ENCODE measurements at places on chromosomes 5 and 9. TPM values are rescaled to one million over a fixed set of nuclear protein-coding genes. Genes with fewer than 3 reads are reported as not detected.

- no peak for DNase-seq
These were observed 23.4 kb upstream of the CREBRF start for GRCh38 chr5:173032730-173033129.

DNA sequence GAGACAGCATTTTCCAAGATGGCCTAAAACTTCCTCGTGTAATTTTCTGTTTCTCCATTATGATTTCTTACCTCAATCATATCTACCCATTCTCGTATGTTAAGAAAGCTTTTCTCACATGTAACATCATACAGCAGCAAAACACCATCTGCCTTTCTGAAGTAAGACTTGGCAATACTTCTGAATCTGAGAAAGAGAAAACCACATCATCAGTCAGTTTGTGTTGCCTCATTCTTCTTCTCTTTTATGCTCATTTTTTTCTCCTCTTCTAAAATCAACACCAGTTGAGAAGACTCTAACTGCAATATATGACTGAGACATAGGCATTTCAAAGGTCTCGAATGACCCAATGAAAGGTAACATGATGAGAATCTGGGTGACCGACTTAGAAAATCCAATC lies 66.0 kb downstream of the RASEF start:
- DNase-seq: no peak

DNA sequence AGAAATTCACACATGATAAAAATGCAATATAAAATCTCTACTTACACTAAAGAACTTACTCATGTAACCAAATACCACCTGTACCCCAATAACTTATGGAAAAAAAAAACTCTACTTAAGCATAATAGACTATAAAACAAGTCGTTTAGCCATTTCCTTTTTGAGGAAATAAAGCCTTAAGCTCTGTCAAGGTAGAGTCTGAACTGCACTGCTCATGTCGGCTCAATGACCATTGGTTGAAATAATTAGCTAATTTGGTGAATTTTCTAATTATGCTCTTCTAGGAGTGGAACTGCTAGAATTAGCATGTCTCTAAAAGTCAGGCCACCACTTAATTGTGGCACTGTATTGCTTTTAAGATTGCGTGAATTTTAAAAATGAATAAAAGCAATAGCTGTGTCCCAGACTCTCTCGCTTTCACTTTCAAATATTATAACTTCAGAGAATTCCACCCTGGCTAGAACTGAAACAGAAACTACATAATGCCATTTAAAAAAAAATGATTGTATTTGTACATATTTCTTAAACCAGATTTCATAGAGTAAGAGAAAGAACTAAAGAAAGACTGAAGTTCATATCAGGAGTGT lies 113.0 kb upstream of the PCA3 start:
- DNase-seq: no peak

DNA sequence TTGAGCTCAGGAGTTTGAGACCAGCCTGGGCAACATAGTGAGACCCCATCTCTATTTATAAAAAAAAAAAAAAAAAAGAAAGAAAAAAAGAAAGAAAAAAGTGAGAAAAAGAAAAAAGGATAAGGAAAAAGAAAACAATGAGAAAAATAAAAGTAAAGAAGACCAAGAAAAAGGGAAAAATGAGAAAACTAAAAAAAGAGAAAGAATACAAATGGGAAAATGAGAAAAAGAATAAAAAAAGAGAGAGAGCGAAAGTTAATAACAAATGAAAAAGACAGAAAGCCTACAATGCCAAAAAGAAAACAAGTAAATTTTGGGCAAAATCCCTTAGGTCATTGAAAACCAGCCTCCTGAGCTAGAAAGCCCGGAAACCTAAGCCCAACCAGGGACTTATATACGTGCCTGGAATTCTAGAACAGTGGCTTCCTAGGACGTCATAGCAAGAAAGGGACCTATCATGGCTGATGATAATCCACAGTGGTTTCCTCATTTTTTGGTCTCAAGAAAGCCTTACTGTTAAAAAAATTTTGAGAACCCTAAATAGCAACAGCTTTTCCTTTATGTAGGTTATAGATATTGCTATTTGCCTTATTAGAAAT lies 131.7 kb upstream of the CLINT1 start:
- no peak for DNase-seq

DNA sequence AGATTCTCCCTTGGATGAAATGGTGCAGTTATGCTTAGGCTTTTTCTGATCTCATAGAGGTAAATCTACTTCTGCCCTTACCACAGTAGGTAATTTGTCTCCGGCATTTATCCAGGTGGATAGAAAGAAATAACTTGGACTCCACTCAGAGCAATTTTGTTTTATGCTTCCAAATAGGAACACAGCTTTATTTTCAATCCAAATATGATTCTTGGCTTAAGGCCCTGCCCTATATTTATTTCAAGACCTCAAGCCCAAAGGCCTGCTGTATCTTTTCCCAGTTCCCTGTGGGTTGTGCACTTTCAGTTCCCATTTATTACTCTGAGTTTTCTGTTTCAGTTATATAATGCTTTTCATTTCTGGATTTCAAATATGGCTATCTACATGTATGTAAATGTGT lies 274.2 kb upstream of the SMC2 start:
- DNase-seq: no peak

Gene CAPSL
- total RNA-seq: 35.9 TPM
